Renal pelvis (tissue), 12 donors: ENCODE measurements at places on chromosomes 3 and 15.
A peak's percentile ranks its signal among the peaks of the same experiment; 100 is the strongest.

GRCh38 chr3:120864541-120864940, 43.5 kb upstream of the STXBP5L start:
- DNase-seq: no peak

- no peak for DNase-seq
Observed at GRCh38 chr3:129441215-129441614, 1.2 kb downstream of the IFT122 start.

DNA sequence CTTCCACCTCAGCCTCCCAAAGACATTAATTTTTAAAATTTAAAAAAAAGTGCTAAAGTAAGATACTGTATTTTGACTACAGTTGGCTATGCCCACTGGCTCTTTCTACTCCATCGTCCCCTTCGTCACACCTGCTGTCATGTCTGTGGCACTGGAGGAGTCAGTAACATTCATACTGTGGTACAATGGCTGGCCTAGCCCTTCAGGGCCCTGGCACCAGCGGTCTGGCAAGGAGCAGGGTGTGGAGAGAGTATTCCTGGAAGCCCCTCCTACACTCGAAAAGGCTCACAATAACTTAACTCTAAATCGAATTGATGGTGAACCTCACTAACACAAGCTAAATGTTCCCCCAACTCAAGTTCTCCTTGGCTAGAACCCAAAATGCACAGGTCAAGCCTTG, 89.7 kb upstream of the RASGRF1 start:
- no peak for DNase-seq

GRCh38 chr3:156395961-156396710, 158.8 kb downstream of the SSR3 start:
- no peak for DNase-seq

GRCh38 chr3:172317984-172318383, 130.3 kb downstream of the GHSR start:
- peak; percentile 50 for DNase-seq

- no peak for DNase-seq
Observed at GRCh38 chr15:48394970-48395369, 63.7 kb downstream of the DUT start.

DNA sequence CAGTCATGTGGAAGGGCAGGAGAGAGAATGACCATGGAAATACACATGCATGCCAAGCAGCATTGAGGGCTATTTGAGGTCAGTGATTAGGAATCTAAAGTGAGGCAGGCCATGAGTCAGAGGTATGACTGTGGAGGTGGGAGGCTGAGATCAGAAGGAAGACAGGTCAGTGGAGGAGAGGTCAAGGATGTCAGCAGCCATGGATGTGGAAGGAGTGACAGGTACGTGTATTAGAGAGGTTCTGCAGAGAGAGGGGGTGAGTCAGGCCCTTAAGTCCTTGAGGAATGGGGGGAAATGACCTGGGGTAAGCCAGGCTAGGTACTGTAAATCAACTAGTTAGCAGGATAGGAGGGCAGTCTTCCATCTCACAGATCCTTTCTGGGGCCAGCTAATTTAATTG, 166.6 kb downstream of the ANO10 start:
- no peak for DNase-seq

DNA sequence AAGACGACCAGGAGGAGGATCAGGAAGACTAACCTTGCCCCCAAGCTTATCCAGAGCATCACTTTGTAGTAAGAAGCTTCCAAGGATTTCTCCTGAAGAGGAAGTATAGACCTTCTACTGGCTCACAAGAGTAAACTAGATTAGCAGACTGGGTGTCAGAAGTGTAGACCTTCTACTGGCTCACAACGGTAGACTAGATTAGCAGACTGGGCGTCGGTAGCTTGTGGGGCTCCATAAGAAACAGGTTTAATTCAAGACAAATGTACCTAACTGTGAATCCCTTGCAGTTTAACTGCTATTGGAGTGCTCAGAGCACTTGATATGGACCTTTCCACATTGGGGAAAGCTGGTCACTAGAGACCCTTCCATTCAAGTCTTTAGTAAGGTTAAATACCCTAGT, 12.9 kb downstream of the FBXO40 start:
- DNase-seq: no peak

GRCh38 chr3:144341471-144341870, 369.8 kb downstream of the DIPK2A start:
- no peak for DNase-seq

DNA sequence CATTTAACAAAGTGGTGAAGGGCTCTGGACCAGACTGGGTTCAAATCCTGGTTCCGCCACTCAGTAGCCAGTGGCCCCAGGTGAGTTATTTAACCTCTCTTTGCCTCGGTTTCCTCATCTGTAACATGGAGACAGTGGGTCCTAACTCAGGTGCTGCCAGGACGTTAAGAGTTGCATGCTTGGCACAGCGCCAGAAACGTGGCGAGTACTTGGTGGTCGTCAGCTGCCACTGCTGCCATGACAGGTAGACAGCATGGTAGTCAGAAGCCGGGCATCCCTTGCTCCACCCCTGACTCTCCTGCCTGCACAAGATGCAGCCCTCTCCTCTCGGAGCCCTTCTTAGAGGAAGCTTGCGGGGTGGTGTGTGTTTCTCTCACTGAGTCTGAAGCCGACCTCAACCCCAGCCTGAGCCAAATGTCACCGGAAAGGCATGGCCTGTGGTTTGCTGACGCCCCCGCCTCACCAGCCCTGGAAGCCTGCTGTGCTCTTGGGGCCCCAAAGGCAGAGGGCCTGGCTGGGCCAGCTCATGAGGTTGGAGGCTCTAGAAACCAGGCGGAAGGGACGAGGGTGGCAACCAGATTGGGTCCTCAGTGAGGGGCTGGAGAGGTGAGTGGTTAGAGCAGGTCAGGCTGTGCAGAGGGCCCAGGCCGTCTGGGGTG, 160.8 kb upstream of the TLE3 start:
- DNase-seq: no peak
